ENCODE measurements at places on chromosomes 7 and 10. TPM values are rescaled to one million over a fixed set of nuclear protein-coding genes. Genes with fewer than 3 reads are reported as not detected.

Gene NPY4R2
- total RNA-seq = not detected

- no peak for DNase-seq
- H3K27me3 ChIP-seq = no peaks in the 10 kb centered on the region
- H3K4me1 ChIP-seq = peaks cover 79% of the 10 kb centered on the region
Measured at GRCh38 chr10:6054884-6055283, 7.3 kb downstream of the IL2RA start.

- no peaks in the 10 kb centered on the region for H3K4me1 ChIP-seq
- no peak overlapping the region for H3K27ac ChIP-seq
- H3K36me3 ChIP-seq = no peaks in the 10 kb centered on the region
- H3K27me3 ChIP-seq = no peaks in the 10 kb centered on the region
Measured at GRCh38 chr7:145398758-145399157, 562.9 kb upstream of the TPK1 start.

Gene LIPF
- total RNA-seq = not detected

DNA sequence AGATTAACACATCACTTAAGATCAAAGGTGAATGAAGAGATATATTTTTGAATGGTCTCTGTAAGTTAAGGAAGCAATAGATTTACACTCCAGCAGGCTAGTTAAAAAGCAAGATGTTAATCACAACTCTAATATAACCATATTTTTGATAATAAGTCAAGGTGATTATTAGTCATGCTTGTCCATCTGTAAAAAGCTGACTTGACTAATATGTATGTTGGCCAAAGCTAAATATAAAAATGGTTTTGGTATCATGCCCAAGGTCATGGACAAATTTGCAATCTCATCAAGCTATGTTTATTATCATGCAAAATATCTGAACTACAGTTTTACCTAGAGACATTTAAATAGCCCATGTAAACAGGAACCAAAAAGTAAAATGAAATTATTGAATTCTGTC, 102.6 kb upstream of the CSTF2T start:
- no peak overlapping the region for H3K4me3 ChIP-seq
- no peaks in the 10 kb centered on the region for H3K36me3 ChIP-seq
- no peaks in the 10 kb centered on the region for H3K4me1 ChIP-seq
- DNase-seq = no peak
- no peak overlapping the region for H3K27ac ChIP-seq

Gene GIMAP5
- total RNA-seq = 123 TPM

Gene NKX1-2
- total RNA-seq = not detected

DNA sequence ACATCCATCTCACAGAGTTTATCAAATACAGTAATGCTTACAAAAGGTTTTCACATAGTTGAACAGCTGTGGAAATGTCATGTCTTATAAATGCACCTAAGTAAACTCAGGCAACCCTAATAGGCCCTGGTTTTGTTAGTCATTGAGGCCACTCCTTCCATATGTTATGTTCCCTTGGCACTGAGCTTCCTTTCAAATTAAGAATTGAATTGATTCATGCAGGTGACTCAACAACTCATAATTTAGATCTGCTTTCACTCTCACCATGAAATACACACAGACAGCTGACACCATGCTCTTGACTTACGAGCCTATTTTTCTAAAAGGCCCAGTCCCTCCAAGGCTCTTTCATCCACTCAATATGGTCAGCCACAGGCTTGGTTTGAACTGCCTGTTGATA, 476.9 kb downstream of the KCNMA1 start:
- DNase-seq = no peak
- no peaks in the 10 kb centered on the region for H3K4me1 ChIP-seq
- no peak overlapping the region for H3K27ac ChIP-seq
- peaks cover 33% of the 10 kb centered on the region for H3K27me3 ChIP-seq
- H3K4me3 ChIP-seq = no peak overlapping the region

GRCh38 chr10:122657255-122657654, 42.4 kb downstream of the C10orf120 start:
- DNase-seq = no peak
- H3K4me1 ChIP-seq = no peaks in the 10 kb centered on the region
- H3K27me3 ChIP-seq = peaks cover 6% of the 10 kb centered on the region
- H3K36me3 ChIP-seq = no peaks in the 10 kb centered on the region
- H3K4me3 ChIP-seq = no peak overlapping the region
- H3K27ac ChIP-seq = no peak overlapping the region

Gene PLAC9
- not detected for total RNA-seq

Gene NRF1
- total RNA-seq = 33.6 TPM
